ENCODE measurements at places on chromosomes 3 and 15.

GRCh38 chr3:178826435-178827123 is 245.0 kb downstream of the ZMAT3 start:
- DNase-seq, result no peak

GRCh38 chr3:183247011-183247589 is 6.0 kb upstream of the B3GNT5 start:
- DNase-seq, result no peak

- DNase-seq, result peak; percentile 8
Measured at GRCh38 chr3:138125548-138126221, 6.5 kb downstream of the A4GNT start.

DNA sequence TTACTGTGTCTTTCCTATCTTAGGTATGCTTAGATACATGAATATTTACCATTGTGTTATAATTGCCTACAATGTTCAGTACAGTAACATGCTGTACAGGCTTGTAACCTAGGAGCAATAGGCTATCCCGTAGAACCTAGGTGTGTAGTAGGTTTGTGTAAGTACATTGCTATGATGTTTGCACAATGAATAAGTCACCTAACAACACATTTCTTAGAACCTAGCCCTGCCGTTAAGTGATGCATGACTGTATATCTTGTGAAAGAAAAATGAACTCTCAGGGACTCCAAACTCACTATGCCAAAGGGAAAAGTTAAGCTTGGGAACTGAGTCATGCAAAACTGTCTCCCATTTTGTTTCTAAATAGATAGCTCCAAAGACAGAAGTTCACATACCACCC is 91.5 kb upstream of the ACP3 start:
- DNase-seq, result peak; percentile 10

DNA sequence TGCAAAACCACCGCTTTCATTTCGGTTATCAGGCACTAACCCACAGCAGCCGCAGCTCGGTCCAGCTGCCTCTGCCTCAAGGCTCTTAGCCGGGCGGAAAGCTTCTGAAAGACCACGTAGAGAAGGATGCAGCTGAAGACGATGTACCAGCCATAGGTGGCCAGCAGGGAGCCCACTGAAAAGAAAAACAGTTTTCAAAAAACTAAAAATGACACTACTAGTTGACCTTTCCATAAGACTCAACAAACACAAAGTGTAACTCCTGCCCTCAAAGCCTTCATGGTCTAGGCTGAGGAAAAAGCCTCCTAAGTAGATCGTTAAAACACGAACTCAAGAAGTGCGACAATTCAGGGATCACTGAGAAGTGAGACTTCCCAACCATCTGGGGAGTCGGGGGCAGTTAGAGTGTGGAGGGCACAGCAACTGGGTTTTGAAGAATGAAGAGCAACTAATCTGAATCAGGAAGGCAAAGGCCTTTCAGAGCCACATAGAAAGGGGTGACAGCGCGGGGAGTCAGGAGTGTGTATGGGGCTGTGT is 716 bp downstream of the SELENOS start:
- peak; percentile 43 for DNase-seq

DNA sequence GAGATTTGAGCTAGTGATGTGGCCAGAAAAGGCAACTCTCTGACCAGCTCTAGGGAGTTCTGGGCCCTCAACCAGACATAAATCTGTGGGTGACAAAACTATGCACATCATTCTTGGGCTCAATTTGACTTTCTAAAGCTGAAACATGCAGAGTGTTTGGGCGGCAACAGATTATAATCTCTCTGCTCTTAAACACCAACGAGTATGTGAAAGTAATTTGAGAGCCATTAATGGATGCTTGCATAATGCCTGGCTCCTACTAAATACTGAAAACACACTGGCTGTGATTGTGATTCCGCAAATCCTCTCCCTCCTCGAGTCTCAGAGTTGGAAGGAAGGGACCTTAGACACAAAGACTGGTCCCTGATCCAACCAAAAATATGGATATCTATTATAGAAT is 186.7 kb downstream of the UACA start:
- DNase-seq, result no peak

DNA sequence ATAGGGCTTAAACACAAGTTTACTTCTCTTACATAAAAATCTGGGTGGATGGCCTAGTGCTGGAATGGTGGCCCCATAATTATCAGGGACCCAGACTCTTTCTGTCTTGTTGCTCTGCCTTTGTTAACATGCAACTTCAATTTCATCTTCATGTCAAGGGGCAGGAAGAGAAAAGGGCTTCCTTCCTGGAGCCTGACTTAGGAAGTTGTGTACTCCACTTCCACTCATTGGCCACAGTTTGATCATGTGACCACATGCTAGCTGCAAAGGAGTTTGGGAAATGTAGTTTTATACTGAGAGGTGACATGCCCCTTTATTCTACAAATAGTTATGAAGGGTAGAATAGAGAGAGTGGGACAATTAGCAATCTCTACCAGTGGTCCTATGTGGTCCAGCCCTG is 39.3 kb downstream of the RHCG start:
- DNase-seq, result peak; percentile 30

DNA sequence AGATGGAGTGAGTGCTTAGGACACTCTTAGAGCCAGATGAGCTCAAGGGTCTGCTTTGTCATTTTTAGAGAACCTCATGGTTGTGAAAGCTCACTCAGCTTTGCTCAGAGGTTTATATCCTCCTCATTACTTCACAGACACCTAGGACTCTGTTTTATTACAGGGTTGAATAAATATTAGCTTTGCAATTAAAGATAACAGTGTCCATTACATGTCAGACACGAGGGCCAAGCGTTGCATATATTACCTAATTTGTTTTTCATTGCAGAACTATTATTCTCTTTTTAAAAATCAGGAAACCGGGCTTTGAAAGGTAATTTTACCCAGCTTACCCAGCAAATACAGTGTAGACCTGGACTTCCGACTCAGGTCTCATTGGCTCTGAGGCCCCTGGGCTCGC is 16.1 kb downstream of the MAP6D1 start:
- no peak for DNase-seq

DNA sequence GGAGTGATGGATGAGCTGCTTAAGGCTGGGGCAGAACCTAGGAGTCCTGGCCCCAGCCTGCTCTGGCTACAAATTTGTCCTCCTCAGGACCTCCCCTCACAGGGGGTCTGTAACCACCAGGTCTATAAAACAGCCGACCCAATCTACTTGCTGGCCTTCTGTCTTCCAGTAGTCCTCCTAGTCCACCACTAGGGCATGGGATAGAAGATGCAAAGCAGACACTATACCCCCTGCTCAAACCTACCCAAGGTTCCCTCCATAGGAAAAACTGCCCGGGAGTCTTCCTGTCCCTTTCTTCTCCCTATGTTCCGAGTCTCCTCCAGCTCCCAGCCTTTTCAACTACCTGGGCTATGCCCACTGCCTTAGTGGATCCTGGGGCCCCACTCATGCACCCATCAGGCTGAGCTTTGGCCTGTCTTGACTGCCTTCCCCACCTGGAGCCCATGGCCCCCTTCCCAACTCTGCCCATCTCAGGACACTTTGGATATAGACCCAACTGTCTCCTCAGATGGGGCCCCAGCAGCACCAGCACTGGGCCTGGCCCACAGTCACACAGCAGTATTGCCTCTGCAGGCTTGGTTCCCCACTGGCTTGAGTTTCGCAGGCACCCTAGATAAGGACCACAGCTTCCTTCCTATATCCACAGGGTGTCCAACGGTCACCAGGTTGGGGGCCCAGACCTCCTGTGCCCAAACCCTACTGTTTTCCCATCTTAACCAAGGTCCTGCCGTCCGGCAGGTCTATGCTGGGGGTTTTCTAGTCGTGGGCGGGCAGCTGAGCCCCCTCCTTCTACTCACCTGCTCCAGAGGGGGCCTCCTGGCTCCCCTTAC is 1.1 kb downstream of the HYAL3 start:
- DNase-seq, result no peak

- DNase-seq, result peak; percentile 64
Measured at GRCh38 chr3:17070161-17070959, 185.6 kb downstream of the PLCL2 start.

DNA sequence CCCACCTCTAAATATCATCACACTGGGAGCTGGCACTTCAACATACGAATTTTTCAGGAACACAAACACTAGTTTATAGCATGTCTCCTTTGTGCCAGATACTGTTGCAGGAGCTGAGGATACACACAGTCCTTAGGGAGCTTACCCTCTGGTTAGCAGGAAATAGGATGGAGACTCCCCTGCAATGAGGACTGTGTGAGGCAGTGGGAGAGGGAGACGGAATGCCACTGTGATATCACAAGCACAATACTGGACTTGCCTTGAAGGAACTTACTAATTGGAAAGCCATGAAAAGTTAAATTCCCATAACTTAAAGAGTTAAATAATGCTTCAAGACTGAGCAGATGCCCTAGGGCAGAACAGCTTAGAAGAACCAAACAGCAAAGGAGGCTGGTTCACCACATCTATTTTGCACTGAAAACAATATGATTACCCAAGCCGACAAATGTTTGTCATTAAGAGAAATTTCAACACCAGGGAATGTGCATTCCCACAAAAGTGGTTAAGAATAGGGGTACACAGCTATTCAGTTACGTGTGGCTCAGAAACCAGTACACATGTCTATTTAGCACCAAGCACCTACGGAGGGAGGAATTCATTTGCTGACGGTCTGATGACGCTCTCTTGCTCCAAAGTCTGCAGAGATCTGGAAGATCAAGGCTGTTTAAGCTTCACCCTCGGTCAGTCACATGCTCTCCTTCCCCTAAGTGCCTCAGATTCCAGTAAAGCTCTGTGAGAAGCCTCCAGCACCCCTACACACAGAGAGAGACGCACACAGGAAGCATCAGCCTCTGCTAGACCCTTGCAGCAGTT is 5.2 kb downstream of the TBC1D2B start:
- peak; percentile 66 for DNase-seq
